ENCODE measurements at places on chromosomes 2 and 18. TPM values are rescaled to one million over a fixed set of nuclear protein-coding genes. Genes with fewer than 3 reads are reported as not detected.

- no peak for DNase-seq
Measured at GRCh38 chr2:16114836-16115235, 174.5 kb downstream of the MYCN start.

CCDC121 gene
- total RNA-seq: 1.2 TPM

DNA sequence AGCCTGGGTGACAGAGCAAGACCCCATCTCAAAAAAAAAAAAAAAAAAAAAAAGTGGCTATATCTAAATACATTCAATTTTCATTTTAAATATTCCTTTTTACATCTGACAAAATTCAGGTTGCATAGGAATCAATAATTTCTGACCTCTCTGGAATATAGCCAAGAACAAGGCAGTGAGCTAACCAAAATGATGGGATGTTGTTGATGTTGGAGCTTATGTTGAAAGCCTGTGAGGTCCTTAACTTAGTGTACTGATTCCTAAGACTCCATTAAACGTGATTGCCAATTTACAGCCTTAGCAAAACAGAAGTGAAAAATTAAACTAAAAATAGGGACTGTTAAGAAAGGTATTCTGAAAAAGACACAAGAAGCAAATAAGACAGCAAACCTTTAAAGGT, 109.6 kb downstream of the MEP1B start:
- no peak for DNase-seq

DNA sequence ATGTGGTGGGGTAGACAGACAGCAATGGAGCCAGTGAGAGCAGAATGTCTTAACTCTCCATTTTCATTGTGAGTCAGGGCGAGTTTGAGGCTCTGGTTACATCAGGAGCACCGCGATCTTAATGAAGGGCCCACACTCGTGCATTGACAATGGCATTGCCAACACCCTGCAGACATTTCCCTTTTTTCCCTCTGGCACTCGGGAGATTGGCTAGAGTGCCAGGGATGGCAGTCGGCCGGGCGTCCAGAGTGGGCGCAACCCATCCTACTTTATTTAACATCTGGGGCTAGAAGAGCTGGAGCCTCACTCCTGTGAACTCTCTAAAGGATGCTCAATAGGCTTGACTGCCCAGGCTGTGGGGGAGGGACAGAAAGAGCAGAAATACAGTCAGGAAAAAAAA, 9.7 kb downstream of the PROKR1 start:
- DNase-seq: no peak

All from MG63 (cell line).